HT-29 (cell line): ENCODE measurements at places on chromosomes 6 and 20.

- DNase-seq: no peak
Measured at GRCh38 chr20:9093218-9093957, 24.5 kb downstream of the PLCB4 start.

DNA sequence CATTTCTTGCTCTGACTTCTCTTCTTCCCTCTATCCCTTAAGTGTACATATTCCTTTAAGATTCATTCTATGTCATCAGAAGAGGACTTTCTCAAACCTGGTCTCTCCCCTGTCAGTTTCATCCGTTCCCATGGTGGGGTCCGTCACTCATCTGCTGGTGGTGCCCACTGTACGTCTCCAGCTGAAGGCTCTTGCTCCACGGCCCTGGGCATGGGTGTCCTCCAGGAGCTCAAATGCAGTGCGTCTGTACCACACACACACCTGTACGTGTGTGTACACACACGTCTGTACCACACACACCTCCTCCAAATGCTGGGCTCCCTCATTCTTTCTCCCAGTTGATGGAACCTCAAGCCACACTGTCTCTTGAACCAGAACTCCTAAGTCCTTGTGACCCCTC is 85.6 kb downstream of the CAP2 start:
- no peak for DNase-seq

- no peak for DNase-seq
Measured at GRCh38 chr6:156507656-156508055, 269.5 kb upstream of the ARID1B start.

DNA sequence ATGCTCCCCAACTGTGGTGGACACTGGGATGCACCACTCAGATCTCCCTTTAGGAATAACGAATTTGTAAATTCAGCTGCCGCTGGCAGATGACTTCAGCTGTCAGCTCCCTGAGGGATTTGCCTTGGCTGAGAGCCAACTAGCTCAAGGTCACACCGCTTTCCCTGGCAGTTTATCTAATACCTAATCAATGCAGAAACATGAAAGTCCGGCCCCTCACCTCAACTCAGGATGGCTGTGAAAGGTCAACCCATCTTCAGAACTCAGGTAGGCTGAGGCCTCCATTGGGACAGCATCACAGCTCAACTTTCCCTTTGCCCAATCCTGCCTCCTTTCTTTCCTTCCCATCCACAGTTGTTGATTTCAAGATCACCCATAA is 22.8 kb upstream of the SCGN start:
- DNase-seq: no peak

DNA sequence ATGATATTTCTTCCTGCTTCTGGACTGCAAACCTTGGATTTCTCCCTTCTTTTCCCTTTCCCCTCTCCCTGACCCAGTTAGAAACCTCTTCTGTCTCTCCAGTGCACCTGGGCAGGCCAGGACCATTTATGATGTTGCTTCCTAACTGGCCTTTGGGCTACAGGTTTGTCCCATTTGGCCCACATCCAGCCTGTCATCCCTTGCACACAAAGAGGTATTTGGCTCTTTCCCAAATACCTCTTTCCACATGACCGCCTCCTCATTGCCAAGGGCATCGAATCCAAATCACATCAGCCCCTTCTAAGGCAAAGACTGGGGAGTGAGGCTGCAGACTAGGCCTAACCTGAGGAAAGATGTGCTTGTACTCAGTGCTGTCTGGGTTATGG is 13.6 kb downstream of the FGD2 start:
- peak; percentile 44 for DNase-seq

DNA sequence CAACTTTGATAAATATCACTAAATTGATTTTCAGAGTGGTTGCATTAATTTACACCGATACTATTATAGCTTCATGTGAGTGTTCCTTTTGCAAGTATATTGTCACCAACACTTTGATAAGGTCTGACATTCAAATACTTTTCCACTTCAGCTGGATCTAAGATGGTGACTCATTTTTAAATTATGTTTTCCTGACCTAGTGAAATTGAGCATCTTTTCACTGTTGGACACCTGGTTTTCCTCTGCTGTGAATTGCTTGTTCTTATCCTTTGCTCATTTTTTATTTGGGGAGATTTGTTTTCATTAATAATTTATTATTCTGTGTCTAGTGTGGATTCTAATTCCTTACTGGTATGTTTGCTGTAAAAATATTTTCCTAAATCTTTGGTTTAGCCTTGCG is 85.2 kb upstream of the PRDM1 start:
- no peak for DNase-seq

DNA sequence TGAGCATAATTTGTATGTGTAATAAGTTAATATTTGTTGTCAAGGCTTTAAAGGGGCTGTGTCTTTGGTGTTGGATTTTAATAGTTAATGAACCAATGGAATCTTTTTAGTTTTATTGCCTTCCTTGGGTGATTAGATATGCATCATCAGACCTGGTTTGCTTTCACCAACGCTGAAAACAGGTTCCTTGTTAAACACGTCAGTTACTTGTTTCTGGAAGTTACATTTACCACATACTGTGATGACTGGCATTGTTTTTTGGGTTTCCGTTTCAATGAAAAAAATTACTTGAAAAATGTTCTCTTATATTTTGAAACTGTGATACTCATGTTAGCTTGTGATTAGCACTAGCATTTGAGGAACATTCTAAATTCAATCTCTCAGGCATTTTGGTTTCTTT is 58.6 kb upstream of the RNF144B start:
- no peak for DNase-seq

DNA sequence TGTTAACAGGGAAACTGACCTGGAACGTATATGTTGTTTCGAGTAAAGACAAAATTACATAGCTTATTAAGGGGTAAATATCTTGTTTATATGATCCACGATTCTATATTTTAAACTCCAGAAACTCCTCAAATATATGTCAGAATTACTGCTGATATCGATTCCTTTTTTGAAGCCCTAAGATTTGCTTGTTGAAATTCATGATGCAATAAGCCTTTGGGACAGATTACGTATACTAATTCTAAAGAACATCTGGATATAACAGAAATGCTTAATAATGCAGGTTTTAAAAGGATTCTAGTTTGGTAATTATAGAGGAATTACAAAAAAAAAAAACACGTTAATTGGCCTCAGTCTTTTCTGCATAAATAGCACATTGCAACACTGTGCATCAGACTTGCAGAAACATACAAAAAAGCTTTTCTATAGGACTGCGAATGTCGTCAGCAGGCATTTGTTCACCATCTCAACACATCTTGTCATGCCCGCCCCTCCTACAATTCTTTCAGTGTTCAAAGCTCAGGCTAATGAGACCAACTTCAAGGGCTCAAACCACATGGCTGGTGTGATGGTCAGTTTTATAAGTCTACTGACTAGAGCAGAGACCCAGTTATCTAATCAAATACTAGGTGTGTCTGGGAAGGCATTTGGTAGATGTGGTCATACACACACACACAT is 74.9 kb downstream of the AGPAT4 start:
- no peak for DNase-seq

- DNase-seq: no peak
Measured at GRCh38 chr6:70131528-70131927, 171.4 kb downstream of the COL9A1 start.

DNA sequence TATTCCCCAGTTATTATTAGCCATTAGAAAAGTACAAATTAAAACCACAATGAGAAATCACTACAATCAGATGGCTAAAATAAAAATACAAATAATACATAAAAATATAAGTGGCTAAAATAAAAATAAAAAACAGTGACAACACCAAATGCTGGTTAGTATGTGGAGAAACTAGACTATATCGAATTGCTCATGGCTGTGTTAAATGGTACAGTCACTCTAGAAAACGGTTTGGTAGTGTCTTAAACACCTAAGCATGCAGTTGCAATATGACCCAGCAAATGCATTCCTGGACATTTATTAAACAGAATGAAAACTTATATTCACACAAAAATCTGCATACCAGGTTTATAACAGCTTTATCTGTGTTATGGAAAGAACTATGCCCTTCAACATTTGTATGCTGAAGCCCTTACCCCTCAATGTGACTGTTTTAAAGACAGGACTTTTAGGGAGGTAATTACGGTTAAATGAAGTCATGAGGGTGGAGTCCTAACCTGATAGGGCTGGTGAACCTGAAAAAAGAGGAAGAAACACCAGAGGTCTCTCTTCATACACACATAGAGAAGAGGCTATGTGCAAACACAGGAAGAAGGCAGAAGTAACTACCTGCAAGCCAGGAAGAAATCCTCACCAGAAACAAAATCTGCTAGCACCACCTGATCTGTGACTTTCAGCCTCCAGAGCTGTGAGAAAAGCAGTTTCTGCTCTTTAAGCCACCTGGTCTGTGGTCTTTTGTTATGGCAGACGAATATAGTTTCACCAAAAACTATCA is 84.9 kb downstream of the ASCC3 start:
- no peak for DNase-seq

GRCh38 chr6:36323062-36323461 is 13.6 kb downstream of the BNIP5 start:
- no peak for DNase-seq

DNA sequence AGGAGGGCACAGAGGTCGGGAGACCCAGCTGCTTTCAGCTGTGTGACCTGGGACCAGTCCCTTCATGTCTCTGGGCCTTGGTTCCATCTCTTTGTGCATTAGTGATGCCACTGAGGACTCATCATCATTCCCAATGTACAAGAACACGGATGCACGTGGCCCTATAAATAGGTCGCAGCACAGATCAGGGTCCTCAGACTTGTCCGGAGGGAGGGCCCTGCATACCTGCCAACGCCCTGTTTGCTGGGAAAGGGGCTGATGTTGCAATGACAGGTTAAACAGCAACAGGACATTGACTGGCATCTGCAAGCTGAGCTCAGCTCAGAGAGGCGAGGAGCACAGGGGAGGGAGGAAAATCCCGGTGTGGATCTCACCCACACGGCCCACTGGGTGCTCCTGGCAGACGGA is 21.8 kb downstream of the TGM2 start:
- DNase-seq: no peak

- no peak for DNase-seq
Measured at GRCh38 chr6:16031278-16031981, 97.5 kb upstream of the MYLIP start.

DNA sequence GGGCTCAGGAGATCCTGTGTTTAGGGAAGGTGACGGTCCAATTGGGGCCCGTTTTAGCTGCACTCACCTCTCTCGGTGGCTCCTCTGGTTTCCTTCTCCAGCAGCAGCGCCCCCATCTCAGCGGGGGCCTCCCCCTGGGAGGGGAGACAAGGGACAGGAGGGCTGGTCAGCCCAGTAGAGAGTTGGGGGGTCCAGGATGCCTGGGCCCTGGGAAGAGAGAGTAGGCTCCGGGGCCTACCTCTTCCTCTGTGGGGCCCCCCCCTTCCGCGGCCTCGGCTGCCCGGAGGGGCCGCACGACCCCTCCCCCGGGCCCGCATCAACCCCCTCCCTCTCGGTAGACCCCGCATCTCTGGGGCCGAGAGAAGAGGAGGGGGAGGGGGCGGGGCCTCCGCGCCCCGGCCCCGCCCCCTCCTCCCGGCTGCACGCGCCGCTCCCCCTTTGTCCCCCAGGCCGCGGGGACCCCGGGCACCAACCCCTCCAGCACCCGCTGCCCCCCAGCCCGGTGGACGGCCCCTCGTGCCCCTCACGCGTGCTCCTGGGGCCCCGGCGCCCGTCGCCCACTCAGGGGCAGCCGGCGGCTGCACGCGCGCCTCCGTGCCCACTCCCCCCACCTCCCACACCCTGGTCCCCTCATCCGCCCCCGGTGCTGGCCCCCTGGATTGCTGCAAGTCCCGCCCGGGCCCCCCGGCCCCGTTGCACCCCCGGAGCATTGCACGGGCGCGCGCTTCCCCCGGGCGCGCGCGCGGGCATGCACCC is 464 bp downstream of the EHMT2 start:
- no peak for DNase-seq

GRCh38 chr6:7703148-7703680 is 22.7 kb upstream of the BMP6 start:
- DNase-seq: no peak

- peak; percentile 12 for DNase-seq
Measured at GRCh38 chr20:61387204-61387953, 135.3 kb downstream of the CDH4 start.

- DNase-seq: no peak
Measured at GRCh38 chr20:12410783-12411182, 493.1 kb downstream of the BTBD3 start.
